Stimulated activated CD4-positive, alpha-beta T cell treated with anti-CD3 and anti-CD28 coated beads, Interleukin-15, amount 100 ng/mL, for 1 hour (primary cell): ENCODE measurements at places on chromosomes 2 and 18.

GRCh38 chr2:203732092-203732952, 25.9 kb downstream of the CD28 start:
- no peak for DNase-seq

GRCh38 chr2:98468621-98469236, 24.1 kb downstream of the INPP4A start:
- no peak for DNase-seq

DNA sequence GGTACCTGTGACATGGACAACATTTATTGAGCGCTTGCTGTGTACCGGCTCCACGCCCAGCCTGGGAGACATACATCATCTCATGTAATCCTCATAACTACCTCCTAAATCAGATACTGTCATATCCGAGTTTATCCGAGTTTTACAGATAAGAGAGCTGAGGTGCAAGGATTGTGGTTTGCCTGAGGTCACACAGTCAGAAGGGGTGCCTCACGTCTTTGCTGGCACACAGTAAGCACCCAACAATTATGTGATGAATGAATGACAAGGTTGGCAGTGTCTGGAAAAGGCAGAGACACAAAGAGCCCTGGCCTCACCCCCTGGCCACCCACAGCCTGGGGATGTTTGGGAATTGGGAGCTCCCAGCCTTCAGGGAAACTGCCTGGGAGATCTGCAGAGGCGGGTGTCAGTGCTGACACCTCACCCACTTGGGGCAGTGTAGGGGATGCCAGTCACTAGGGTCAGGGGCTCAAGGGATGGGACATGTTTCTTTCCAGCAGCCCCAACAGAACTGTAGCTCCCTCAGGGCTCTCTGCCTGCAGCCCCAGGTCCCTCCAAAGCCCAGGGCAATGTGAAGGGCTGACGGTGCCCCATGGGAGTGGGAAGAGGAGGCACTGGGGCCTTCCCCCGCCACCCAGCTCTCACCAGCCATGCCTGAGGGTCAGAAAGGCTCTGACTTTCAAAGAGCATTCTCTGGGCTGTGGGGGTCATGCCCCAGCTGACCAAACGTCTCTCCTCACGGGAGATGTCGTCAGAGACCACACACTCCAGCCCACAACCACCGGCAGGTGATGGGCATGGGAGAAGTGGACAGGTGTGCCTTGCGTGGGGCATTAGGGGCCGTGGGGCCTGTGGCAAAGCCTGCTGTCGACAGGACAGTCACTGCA, 157.5 kb downstream of the ZFP36L2 start:
- no peak for DNase-seq

DNA sequence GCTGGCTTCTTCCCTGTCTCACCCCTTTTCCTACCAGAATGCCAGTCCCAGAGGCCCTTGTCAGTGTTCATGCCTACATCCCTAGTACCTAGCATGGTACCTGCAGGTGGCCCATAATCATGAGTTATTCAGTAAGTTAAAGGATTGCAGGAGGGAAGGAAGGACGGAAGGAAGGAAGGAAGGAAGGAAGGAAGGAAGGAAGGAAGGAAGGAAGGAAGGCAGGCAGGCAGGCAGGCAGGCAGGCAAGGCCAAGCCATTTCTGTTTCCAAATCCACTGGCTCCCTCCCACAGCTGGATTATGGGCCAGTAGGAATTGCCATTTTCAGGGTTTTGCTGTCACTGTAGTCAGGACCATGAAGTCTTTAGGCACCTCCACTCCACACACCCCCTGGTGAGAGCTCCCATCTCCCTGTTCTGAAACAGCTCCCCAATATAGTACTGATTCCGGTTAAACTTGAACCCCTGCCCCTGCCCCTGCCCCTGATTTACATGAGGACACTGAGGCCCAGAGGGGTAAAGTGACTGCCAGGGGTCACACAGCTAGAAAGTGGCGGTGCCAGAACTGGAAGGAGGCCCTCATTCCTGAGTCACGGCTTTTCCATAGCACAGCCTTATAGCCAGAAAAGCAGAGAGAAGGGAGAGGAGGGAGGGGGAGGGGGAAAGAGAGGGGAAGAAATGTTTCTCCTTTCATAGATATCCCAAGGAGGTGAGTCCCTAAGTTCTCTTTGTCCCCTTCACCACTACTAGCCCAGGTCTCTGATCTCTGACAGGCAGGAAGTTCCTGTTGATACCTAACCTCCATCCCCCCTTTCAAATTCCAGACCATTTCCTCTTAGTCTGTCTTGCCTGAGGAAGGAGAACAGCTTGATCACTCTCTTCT, 12.2 kb upstream of the TNS1 start:
- no peak for DNase-seq

DNA sequence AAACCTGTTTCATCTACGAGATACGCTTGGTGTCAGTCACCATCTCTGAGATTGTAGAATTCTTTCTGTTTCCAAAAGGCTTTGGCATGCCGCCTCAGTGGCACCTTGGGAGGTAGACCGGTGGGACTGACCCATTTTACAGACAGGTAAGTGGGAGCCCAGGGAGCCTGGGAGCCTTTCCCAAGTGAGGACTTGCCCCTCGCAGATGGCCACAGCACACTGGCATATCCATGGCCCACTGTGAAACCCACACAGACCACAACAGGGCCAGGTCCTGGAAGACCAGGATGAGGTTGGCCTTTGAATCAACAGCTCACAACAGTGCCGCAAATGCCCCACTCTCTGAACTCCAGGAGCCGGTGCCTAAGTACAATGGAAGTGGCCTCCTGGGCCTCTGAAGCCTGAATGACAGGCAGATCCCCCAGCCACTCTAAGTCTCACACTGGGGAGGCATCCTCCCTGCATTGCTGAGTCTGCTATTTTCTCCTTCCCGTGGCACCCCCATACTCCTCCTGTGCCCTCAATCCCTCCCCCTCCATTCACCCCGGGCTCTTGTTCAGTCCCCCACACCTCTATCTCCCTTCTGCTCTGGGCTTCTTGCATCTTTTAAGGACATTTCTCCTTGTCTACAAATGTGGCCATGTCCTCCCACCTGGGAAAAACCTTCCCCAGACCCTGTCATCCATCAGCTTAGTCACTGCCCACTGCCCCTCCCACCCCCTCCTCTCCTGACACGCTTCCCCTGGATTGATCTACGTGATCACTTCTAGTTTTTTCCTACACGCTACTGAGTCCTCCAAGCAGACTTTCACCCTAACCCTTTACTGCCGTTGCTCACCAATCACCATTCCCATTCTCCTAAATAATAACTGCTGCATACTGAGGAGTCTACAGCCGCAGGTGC, 26.2 kb downstream of the CENPA start:
- no peak for DNase-seq

GRCh38 chr2:197309691-197310231, 819 bp downstream of the ANKRD44 start:
- DNase-seq, result peak; percentile 52

DNA sequence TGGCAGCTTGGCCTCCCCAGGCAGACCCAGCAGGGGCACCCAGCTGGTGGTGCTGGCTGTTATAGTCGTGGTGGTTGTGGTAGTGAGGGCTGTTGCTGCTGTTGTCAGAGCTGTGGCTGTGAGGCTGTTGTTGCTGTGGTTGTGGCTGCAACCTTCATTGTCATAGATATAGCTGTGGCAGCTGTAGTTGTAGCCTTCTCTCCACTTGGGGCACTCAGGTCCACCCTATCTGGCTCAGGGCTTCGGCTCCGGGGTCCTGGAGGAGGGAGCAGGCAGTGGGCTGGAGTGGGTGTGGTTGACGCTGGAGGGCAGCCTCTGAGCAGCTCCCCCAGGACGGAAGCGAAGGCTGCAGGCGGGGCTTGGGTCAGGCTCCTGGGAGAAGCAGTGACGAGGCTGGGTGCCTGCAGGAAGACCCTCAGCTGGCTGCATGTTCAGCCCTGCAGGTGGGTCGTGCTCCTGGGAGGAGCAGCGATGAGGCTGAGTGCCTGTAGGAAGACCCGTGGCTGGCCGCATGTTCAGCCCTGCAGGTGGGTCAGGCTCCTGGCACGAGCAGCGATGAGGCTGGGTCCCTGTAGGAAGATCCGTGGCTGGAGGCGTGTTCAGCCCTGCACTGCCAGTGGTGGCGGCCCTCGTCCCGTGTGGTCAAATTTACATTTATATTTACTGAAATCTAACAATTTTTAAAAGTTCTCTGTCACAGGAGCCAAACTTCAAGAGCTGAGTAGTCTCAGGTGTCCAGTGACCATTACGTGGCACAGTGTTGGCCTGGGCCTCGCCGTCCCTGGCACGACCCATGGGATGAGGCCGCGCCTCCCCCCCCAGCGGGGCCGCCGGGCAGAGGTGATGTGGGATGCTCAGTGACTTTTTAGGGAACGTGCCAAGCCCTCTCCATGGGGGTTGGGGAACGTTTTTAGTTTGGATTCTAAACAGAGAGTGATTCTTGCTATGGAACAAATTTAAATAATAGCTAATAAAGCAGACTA, 79.2 kb upstream of the PXDN start:
- DNase-seq, result no peak

GRCh38 chr2:31222071-31222470, 4.8 kb upstream of the CAPN14 start:
- no peak for DNase-seq

- no peak for DNase-seq
Observed at GRCh38 chr18:7927119-7927518, 360.0 kb downstream of the PTPRM start.

DNA sequence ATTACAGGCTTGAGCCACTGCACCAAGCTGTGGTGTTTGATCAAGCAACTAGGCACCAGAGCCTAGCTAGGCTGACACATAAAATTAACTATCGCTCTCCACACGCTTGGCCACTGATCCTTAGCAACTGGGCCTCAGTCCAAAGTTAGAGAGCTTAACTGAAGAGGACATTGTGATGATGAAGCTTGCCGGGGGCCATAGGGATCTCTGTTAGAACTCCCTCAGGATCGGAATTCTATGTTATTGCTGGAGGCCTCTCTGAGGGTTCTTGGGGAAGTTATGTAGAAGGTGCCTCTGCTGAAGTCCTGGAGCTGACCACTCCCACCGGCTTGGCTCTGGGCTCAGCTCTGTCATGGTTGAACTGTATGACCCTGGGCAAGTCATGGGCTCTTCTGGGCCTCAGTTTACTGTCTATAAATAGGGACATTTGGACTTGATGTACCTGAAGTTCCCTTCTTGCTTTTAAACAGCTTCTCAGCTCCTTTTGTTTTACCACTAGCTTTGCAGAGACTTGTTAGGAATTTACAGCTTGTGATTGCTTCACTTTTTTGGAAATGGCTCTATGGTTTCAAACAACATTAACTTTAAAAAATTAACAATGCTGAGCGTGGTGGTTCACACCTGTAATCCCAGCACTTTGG, 44.1 kb downstream of the GATA6 start:
- no peak for DNase-seq

DNA sequence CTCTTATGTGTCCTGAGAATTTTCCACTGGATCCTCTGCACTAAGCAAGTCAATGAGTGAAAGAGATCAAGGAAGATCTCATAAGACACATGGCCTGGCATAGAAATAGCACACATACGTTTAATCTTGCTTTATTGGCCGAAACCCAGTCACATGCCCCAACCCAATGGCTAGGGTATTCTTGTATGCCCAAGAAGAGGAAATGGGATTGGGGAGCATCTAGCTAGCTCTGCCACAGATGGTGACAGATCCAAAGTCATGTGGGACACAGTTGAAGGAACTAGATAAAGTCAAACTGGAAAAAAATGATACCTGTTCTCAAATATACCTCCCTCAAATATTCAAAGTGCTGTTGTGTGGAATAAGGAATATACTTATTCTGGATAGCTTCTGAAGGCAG, 74.7 kb downstream of the CD28 start:
- DNase-seq, result no peak

DNA sequence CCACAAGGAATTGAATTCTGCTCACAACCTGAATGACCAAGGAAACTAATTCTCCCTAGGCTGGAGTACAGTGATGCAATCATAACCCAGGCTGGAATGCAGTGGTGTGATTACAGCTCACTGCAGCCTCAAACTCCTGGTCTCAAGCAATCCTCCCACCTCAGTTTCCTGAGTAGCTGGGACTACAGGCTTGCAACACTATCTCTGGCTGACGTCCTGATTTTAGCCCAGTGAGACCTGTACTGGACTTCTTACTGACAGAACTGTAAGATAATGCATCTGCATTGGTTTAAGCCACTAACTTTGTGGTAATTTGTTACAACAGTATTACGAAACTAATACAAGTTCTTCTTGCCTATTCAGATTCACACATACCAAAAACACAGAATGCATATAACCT, 9.5 kb upstream of the KDSR start:
- DNase-seq, result no peak

DNA sequence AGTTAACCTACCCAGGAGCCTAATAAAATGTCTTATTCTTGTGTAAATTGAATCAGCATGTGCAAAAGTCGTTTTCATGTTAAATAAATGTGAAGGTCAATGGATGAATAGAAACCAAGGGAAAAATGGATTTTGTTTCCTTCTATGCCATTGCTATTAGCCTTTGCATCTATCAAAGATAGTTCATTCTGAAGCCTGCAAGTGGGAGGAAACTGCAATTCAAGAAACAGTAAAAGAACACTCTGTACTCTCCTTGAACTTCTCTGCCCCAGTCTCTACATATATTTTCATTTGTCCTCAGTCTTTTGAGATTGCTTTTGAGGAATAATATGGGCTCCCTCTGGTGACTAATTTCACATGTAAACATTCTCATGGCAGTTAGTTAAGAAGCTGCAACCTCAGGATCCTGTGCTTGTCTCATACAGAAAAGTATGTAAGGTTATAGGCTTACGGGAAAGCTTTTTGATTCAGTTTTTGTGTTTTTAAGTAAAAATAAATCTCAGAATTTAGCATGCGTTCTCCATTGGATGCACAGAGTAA, 1590.0 kb upstream of the LRRTM1 start:
- no peak for DNase-seq

GRCh38 chr2:69499966-69500365, 62.7 kb upstream of the NFU1 start:
- no peak for DNase-seq

DNA sequence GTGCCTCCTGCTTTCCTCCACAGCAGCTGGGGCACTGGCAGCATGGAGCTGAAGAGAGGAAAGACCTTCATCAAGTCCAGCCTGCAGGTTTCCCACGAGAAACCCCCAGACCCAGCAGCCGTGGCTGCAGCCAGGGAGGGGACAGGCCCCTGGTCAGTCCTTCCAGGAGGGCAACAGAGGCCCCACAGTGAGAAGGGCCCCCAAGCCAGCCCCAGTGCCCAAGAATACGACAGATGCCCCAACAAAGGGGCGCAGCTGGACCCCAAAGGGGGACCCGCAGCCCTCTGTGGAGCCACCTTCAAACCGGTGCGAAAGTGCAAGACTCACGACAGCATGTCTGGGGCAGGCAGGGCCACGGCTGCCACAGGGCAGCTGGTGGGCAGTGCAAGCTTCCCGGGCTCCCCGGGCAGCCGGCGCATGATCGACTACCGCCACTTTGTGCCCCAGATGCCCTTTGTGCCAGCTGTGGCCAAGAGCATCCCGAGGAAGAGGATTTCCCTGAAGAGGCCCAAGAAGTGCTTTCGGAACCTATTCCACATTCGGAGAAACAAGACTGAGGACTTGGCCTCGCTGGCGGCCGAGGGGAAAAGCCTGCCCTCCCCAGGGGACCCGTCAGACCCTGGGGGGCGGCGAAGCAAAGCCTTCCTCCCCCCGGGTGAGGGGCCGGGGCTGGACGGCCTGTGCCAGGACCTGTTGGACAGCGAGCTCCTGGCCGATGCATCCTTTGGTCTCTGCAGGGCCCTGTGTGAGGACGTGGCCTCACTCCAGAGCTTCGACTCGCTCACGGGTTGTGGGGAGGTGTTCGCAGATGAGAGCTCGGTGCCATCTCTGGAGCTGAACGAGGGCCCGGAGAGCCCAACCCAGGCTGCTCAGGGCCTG, 6.9 kb downstream of the AMER3 start:
- DNase-seq, result no peak
